ENCODE measurements at places on chromosomes 2 and 18. TPM values are rescaled to one million over a fixed set of nuclear protein-coding genes. Genes with fewer than 3 reads are reported as not detected.
A peak's percentile ranks its signal among the peaks of the same experiment; 100 is the strongest.

Gene RAB27B
- total RNA-seq = 0.14 TPM

Gene FHL2
- total RNA-seq = 2.2 TPM

- no peaks in the 10 kb centered on the region for H3K4me1 ChIP-seq
- peaks cover 3% of the 10 kb centered on the region for H3K36me3 ChIP-seq
- H3K27ac ChIP-seq = no peak overlapping the region
- no peak overlapping the region for H3K4me3 ChIP-seq
Observed at GRCh38 chr2:74704216-74704615, 50.2 kb downstream of the SEMA4F start.

DNA sequence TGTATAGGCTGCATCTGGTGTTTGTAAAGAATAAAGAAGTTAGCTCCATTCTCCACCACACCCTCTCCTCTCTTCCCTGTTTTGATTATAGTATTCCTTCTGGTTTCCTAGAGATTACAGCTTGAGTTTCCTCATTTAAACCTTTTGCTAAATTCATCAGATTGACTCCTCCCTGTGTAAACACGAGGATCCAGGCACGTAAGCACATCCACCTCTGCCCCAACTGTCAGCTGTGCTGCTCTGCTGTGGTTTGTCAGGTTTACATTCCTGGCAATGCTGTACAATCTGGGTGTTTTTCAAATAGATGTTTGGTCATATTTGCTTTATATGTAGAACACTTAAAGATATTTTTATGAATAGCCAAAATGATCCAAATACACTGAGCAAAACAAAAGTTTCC is 302.8 kb downstream of the PTGR3 start:
- H3K27me3 ChIP-seq = no peaks in the 10 kb centered on the region
- no peaks in the 10 kb centered on the region for H3K36me3 ChIP-seq
- DNase-seq = no peak
- H3K4me1 ChIP-seq = no peaks in the 10 kb centered on the region
- no peak overlapping the region for H3K4me3 ChIP-seq

- no peak for DNase-seq
- no peak overlapping the region for H3K27ac ChIP-seq
- no peaks in the 10 kb centered on the region for H3K27me3 ChIP-seq
- H3K4me3 ChIP-seq = no peak overlapping the region
Observed at GRCh38 chr2:135190799-135191198, 138.7 kb downstream of the RAB3GAP1 start.

DNA sequence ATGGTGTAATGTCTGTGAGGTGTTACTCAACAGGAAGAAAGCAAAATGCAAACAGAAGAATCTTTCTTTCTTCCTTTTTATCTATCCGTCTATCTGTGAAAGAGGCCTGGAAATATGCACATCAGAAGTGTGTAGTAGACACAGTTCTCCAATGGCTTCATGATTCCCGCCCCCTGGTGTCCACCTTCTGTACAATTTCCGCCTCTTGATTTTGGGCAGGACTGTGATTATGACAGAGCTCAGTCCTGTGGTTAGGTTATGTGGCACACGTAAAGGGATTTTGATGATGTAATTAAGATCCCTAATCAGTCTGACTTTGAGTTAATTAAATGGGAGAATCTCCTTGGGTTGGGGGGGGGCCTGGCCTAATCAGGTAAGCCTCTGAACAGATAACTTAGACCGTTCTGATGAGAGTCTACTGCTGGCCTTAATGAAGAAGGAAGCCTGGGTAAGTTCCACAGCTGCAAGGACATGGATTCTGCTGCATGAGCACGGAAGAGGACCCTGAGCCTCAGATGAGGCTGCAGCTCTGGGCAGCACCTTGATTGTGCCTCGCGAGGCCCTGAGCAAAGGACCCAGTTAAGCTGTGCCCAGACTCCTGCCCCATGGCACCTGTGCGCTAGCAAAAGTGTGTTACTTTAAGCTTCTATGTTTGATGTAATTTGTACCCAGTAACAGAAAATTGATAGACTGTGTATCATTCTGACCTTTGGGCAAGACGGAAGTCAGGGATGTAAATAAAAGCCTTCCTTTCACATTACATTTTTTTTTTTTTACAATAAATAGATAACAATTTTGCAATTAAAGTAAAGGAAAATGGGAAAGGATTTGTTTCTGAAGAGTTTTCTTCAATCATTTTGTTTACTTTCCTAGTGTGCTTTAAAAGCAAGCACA is 11.3 kb upstream of the KCNF1 start:
- no peak overlapping the region for H3K27ac ChIP-seq
- no peak for DNase-seq
- no peaks in the 10 kb centered on the region for H3K36me3 ChIP-seq
- H3K4me1 ChIP-seq = no peaks in the 10 kb centered on the region
- H3K4me3 ChIP-seq = no peak overlapping the region

DNA sequence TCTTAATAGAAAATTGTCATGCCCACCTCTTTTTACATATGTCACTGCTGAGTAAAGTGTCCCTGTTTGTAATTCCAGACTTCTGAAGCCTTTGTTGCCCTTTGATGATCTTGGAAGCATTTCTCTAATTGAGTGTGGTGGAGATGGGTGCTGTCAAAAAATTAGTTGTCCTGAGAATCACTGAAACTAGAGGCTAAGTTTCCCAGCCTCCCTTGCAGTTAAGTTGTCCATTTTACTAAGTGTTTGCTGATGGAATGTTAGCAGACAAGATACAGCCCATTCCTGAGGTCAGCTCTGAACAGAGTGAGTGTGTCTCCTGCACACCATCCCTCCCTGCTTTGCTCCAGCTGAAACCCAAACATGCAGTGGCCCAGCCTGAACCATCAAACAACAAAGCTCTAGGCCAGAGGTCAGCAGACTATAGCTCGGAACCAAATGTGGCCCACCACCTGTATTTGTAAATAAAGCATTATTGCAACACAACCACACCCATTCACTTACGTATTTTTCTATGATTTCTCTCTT is 28.1 kb upstream of the TMEM177 start:
- no peak overlapping the region for H3K4me3 ChIP-seq
- H3K4me1 ChIP-seq = no peaks in the 10 kb centered on the region
- H3K27ac ChIP-seq = no peak overlapping the region
- peaks cover 22% of the 10 kb centered on the region for H3K27me3 ChIP-seq

Gene FBLN7
- total RNA-seq = 30.6 TPM

GRCh38 chr2:69693059-69693774 is 48.7 kb upstream of the ANXA4 start:
- H3K4me1 ChIP-seq = peaks cover 88% of the 10 kb centered on the region
- peak; percentile 37 for DNase-seq
- H3K27me3 ChIP-seq = no peaks in the 10 kb centered on the region
- H3K4me3 ChIP-seq = peak overlapping the region; percentile 58
- H3K27ac ChIP-seq = peak overlapping the region; percentile 68
- H3K36me3 ChIP-seq = no peaks in the 10 kb centered on the region

DNA sequence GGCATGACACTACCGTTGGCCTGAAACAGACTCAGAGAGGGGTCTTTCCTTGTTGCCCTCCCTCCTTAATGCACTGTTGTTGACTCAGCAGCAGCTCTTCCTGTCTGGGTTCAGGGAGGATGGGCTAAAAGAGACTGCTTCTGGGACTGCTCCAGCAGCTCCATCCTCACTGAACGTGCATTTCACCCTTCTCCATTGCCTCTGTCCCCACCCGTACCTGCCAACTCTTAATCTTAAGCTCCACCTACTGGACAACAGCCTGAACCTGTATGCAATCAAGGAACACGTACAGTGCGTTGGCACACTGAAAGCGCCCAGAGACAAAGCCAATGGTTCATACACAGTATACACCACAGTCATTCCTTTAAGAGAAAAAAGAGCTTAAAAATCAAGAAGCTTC is 230.8 kb upstream of the RAB6C start:
- H3K4me3 ChIP-seq = no peak overlapping the region

GRCh38 chr18:67109535-67109934 is 407.0 kb downstream of the DSEL start:
- no peak overlapping the region for H3K4me3 ChIP-seq
- H3K4me1 ChIP-seq = no peaks in the 10 kb centered on the region
- H3K27me3 ChIP-seq = no peaks in the 10 kb centered on the region
- no peaks in the 10 kb centered on the region for H3K36me3 ChIP-seq

DNA sequence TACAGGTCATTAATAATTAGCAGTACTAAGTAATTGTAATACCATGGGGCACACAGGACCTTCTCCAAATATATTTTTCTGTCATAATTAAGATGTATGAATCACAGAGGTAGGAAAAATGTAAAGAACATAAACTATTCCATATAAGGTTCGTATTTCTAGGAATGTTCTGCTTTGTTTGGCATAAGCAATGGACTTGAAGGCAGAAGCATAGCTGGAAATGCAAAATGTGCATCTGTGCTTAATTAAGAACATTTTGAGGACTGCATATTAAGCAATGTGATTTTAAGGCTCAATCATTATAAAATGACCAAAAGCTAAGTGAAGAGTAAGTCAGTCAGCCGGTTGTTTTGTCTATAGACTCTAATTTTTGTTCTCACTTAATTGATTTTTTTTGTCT is 123.2 kb downstream of the RBM43 start:
- no peaks in the 10 kb centered on the region for H3K4me1 ChIP-seq
- H3K4me3 ChIP-seq = no peak overlapping the region
- no peak overlapping the region for H3K27ac ChIP-seq
- H3K36me3 ChIP-seq = no peaks in the 10 kb centered on the region
- DNase-seq = no peak

DNA sequence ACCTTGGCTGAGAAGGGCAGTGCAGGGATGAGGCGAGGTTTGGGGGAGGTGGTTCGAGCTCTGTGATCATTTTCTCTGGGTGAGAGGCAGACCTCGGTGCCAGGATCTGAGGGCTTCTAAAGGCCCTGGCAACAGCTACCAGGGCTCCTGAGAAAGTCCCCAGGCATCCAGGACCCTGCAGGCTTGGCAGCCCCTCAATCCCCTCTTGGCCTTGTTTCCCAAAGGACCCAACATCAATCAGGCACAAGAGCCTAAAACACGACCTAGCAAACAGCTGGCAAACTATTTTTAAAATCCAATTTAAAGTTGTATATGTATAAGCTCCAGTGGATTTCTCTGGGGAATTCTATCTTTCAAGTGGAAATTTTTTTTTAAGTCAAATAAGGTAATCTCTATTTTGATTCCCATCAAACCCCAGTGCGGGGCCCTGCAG is 15.0 kb upstream of the MAT2A start:
- no peaks in the 10 kb centered on the region for H3K36me3 ChIP-seq
- H3K27me3 ChIP-seq = peaks cover 12% of the 10 kb centered on the region
- peaks cover 5% of the 10 kb centered on the region for H3K4me1 ChIP-seq
- H3K27ac ChIP-seq = no peak overlapping the region
- no peak for DNase-seq
- H3K4me3 ChIP-seq = no peak overlapping the region

Data from activated T-cell treated with anti-CD3 and anti-CD28 coated beads, Interleukin-2, amount 50 U/mL, for 72 hours (primary cell).